Iris pigment epithelial cell (primary cell): ENCODE measurements at places on chromosomes 2 and 18.

- DNase-seq = no peak
Measured at GRCh38 chr2:133885847-133886246, 317.6 kb upstream of the NCKAP5 start.

- DNase-seq = no peak
Measured at GRCh38 chr2:8178911-8179310, 502.9 kb upstream of the ID2 start.

GRCh38 chr2:36538335-36538734 is 59.6 kb downstream of the FEZ2 start:
- no peak for DNase-seq

DNA sequence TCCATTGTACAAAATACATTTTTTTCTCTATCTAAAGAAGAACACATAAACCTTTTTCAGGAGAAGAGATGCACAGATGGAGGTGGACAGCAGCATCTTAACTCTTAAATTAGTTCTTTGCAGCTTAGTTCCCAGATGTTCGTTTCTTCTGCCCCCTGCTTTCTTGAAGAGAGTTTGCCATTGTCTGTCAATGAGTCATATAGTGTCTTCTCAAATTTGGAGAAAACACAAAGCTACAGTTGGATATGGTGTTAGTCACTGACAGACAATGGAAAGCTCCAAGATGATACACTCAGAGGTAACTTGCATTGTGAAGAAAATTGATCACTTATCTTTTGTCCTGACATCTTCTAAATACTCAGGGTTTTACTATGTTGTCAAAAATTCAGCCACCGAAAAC is 48.8 kb upstream of the TMEFF2 start:
- DNase-seq = peak; percentile 50

GRCh38 chr18:10715791-10716190 is 190.0 kb downstream of the NAPG start:
- peak; percentile 59 for DNase-seq

DNA sequence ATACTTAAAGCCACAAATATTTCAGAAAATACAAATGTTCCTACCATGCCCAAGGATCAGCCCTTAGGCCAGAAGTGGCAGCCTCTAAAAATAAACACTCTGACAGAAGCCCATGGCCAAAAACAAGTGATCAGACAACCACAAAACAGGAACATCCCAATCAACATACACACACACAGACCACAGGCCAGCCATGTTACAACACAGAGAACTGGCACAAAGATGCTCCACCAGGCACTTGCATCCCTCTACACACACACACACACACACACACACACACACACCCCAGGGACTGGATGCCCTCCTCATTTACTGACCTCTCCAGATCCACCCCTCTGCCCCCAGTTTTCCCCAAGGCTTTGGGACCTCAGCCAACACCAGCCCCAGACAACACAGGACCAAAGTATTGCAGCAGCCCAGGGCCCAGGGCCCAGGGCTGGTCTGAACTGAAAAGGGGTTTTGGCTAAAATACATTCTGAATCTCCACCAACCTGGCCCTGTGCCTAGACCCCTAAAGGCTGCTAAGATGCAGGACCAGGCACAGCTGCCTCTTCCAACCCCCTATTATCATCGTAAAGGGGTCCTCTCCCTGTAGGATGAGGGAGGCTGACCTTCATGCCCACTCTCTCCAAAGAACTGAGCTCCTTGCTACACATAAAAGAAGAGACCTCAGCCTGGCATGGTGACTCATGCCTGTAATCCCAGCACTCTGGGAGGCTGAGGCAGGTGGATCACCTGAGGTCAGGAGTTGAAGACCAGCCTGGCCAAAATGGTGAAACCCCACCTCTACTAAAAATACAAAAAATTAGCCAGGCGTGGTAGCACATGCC is 151.4 kb downstream of the TNS1 start:
- DNase-seq = peak; percentile 85

GRCh38 chr18:63216516-63217311 is 102.9 kb downstream of the BCL2 start:
- DNase-seq = no peak

DNA sequence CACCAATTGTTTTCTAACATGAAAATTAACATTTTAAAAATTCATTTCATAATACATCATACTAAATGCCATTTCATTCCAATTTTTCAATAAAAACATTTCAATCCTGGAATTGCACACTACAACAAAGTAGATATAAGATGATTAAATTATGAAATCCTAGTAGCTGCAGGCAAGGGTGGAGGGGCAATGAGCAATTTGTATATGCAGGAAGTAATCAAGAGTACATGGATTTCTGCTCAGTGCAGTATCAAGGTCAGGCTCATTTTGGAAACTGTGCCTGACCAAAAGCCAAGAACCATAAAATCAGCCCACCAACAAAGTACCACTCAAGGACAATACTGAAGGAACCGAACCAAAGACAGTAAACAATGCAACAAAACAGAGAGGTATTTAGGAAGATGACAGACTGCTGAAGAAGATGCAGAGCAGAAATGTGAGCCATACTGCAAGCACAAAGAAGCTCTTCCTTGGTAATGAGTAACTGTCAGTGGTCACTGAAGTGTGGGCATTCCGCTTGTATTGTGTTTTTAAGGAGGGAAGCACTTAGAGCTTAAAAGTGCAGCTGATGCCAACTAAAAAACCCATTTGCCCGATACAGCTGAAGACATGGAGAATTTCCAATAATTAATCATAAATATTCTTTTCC is 34.5 kb upstream of the DSEL start:
- no peak for DNase-seq

GRCh38 chr18:67525328-67526099 is 9.0 kb upstream of the DSEL start:
- peak; percentile 98 for DNase-seq

- no peak for DNase-seq
Measured at GRCh38 chr2:138210487-138210886, 246.2 kb downstream of the HNMT start.

- DNase-seq = no peak
Measured at GRCh38 chr2:2031101-2031500, 286.8 kb upstream of the PXDN start.

GRCh38 chr2:195477248-195477995 is 179.6 kb upstream of the SLC39A10 start:
- peak; percentile 90 for DNase-seq

DNA sequence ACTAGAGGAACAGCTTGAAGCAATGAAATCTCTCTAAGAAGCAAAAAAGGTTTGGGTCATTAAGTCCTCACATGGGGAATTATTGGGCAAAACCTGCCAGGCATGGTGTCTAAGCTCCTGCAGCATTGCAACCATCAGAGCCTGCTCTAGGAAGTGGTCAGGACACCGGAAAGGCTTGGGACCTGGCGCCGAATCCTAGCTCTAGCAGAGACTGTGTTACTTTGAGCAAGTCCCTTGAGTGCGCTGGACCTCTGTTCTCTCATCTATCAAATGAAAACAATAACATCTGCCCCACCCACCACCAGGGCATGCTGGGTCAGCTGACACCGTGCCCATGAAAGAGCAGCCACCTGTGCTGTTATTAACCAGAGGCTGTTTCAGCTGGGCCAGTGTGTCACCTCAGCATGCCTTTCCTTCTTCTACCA is 6.3 kb downstream of the TMEM127 start:
- DNase-seq = no peak

DNA sequence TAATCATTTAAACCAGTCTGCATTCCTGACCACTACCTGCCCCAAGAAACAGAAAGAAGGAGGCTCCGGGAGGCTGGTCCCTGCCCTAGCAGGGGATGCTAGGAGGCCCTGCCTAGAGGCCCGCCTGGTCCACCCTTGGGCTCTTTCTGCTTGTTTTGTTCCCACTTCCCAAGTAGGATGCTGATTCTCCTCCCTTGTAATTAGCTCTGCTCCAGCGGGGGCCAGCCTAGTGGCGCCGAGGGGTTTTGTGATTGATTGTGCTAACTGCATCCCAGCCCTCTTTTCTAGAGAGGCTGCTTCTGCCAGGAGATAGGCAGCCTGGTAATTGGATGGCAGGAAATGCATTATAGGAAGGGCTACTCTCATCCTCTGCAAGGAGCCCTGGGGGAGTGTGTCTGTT is 220.0 kb downstream of the LOXHD1 start:
- no peak for DNase-seq

GRCh38 chr2:44940732-44941464 is 604 bp upstream of the SIX3 start:
- no peak for DNase-seq

DNA sequence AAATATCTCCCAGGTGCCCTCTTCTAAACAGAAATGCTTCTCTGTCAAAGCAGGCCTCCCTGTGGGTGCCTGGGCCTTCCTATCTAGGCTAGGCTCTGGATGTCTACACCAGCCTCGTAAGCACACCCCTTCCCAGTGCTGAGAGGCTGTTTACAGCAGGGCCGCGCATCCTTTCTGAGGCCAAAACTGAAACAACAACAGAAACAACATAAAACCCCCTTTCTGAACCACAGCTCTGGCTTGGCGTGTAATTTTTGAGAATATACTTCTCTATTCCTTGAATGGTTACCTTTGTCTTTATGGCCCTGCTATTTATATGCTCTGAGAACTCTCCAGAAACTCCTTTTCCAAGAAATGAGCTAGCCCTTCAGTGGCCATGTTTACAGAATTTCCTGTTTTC is 118.4 kb downstream of the BCL2L11 start:
- no peak for DNase-seq

DNA sequence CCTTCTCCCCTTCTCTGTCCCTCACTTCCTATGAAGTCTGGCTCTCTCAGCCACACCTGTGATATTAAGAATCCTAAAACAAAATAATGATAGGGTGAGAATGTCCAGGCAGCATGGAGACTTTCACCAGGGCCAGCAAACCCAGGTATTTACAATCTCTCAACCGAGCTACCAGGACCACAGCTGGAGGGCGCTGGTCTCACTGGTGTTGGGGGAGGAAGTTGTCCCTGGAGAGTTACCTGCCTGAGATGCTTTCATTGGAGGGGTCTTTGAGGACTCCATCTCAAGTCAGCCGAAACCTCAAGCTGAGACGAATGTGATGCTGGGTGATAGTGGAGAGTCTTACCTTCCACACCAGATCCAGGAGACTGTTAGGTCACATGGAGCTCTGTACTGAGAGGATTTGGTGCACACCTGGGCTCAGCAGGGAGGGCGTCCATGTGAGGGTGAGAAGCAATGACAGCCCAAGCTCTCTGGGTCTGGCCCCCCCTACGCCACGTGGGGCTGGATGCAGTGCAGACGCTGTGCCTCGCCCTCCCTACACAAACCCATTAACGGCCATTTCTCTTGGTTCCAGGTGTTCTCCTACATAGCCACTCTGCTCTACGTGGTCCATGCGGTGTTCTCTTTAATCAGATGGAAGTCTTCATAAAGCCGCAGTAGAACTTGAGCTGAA is 27.4 kb downstream of the MAL start:
- DNase-seq = no peak

DNA sequence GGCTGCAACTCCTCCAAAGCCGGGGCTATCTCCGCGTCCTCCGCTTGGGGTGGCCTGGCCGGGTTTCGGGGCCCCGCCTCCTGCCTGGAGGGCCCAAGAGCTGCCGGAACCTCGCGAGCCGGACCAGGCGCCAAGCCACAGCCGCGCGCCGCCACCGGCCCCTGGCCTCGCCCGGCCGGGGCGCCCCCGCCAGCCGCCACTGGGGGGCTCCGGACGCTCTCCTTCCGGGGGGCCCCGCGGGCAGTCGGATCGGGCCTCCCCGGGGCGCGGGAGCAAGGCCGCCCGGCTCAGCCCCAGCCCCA is 17.4 kb upstream of the HAAO start:
- peak; percentile 86 for DNase-seq

DNA sequence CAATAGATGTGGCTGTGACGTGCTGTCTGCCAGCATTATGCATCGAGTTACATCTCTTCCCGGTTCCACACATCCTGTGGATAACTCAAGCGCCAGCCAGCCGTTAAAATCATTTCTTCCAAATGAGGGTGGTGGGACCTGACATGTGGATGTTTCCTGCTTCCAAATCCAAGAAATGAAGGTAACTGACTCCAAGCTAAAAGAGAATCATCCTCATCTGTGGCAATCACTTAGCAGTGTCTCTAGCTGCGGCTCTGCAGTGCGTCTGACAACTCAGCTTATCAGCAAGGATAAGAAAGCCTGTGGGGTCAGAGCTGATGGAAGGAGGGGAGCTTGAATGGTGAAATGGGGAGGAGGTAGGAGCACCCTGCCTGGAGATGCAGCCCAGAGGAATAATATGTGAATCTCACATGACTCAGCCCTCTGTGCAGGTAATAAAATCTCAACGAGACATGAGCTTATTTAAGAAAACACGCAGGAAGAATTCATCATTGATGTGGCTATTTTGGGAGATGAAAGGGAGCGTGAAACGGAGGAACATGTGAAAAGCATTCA is 382.2 kb upstream of the TRIB2 start:
- DNase-seq = no peak

DNA sequence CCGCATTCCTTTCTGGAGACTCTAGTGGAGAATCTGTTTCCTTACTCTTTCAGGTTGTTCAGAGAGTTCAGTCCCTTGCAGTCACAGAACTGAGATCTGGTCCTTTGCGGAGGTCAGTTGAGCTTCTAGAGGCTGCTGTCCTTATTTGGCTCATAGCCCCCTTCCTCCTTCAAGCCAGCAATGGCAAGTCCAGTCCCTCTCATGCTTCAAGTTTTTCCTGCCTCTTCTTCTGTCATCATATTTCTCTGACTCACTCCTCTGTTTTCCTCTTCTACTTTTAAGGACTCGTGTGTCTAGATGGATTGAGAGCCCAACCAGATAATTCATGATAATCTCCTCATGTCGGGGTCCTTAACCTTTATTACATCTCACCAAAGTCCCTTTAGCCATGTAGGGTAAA is 173.5 kb upstream of the FOSL2 start:
- DNase-seq = peak; percentile 39

- peak; percentile 0 for DNase-seq
Measured at GRCh38 chr2:105364436-105365139, 27.2 kb downstream of the C2orf49 start.

GRCh38 chr2:97743913-97744312 is 30.5 kb downstream of the ZAP70 start:
- peak; percentile 12 for DNase-seq

- DNase-seq = no peak
Measured at GRCh38 chr2:224276251-224276650, 125.7 kb downstream of the FAM124B start.

- DNase-seq = no peak
Measured at GRCh38 chr2:234285541-234285940, 211.3 kb downstream of the ARL4C start.

- DNase-seq = no peak
Measured at GRCh38 chr18:1895456-1896185, 675.7 kb downstream of the METTL4 start.

DNA sequence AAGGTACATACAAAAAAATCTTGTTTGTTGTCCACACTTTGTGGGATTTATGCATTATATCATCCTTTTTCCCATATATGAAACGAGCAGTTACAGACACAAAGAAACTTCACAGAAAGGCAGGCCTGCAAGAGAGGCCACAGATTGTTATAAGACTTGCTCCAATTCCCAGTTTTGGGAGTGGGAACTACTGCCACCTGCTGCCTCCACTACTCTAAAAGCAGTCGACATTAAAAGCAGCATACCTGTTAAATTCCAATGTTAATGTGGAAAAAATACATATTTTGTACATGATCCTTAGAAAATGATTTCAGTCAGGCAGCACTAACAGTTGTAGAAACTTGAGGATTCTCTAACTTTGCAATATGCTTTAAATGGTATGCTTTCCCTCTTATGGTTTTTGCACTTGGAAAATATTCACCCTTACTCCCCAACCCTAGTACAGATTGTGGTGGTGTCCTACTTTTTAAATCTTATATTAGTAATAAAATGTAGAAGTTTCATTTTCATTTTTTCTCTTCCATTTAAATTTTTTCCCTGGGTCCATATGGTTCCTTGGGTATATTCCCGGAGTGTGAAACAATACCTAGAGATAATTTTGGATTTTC is 37.9 kb downstream of the SLC38A11 start:
- DNase-seq = peak; percentile 52
